Stimulated activated CD8-positive, alpha-beta memory T cell treated with anti-CD3 and anti-CD28 coated beads, Interleukin-7, amount 100 ng/mL, for 1 hour (primary cell): ENCODE measurements at places on chromosomes 4 and X.

DNA sequence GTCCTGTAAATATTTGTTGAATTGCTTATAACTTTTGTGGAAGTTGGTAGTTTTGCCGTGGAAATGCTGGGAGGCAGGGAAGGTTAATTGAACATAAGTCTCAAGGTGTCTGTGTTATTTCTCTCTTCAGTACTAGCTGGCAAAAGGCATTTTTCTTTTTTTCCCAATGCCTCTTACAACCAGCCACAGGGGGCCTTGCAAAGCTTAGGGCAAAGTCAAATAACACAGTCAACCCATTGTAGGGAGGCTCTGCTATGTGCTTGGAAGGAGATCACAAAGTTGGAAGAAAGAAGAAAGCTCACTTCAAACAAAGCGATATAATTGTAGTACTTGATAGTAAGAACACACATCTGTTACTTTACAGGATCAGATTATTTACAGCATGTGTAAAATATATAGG is 802.6 kb downstream of the PDHA2 start:
- DNase-seq, result no peak

DNA sequence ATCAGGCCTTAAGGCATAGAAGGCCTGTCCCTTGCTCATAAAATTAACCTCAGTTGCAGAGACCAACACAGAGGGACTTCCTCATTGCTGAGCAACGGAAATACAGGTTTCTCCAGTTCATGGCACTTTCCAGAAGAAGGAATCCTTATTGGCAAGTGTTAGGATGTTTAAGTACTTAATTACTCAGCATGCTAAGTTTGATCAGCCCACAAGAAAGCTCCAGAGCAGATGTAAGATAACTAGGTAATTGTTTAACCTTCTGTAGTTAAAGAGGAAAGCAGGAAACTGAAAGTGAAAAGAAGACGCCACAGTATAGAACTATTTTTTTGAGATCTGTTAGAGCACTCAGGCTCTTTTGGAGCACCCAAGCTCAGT is 33.5 kb downstream of the SMS start:
- no peak for DNase-seq

GRCh38 chrX:22122510-22122909 is 90.4 kb downstream of the PHEX start:
- DNase-seq, result no peak

GRCh38 chr4:39913471-39913870 is 64.2 kb downstream of the PDS5A start:
- DNase-seq, result no peak

DNA sequence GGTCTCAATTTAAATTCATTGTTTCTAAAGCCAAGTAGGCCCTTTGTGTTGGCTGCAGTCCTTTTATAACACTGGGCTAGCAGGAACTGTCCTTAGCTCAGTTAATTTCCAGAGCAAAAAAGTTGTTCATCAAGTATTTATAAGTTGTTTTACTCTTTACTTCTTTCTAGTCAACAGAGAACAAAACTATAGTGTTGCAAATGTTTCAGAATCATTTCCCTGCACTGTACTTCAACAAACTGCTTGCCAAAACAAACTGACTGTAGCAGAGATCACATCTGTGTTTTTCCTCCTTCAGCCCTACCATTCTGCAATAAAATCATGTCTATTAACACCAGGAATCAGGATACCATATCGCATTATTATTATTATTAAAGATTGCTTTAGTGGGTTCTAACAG is 168.5 kb upstream of the SH3RF1 start:
- no peak for DNase-seq

DNA sequence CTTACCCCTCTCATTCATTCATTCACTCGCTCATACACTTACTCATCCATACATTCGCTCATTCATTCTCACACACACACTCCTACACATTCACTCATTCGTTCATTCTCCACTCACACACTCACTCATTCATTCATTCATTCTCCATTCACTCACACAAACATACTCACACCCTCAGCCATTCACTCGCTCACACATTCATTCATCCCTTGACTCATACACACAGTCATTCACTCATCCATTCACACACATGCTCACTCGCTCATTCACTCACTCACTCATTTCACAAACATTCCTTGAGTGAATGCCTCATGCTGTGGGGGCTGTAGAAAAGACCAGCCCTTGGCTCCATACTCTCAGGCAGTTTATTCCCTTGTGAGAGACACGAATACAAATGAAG is 151.1 kb upstream of the MAMLD1 start:
- no peak for DNase-seq

- no peak for DNase-seq
These were observed 89.2 kb downstream of the AREG start for GRCh38 chr4:74534121-74534520.

- DNase-seq, result no peak
These were observed 241.7 kb upstream of the TEX13A start for GRCh38 chrX:105462186-105462585.

GRCh38 chr4:74543983-74544382 is 99.0 kb downstream of the AREG start:
- DNase-seq, result no peak

- DNase-seq, result no peak
These were observed 71.6 kb upstream of the DHX15 start for GRCh38 chr4:24655971-24656370.

- no peak for DNase-seq
These were observed 97.2 kb upstream of the NR3C2 start for GRCh38 chr4:148539387-148539786.

DNA sequence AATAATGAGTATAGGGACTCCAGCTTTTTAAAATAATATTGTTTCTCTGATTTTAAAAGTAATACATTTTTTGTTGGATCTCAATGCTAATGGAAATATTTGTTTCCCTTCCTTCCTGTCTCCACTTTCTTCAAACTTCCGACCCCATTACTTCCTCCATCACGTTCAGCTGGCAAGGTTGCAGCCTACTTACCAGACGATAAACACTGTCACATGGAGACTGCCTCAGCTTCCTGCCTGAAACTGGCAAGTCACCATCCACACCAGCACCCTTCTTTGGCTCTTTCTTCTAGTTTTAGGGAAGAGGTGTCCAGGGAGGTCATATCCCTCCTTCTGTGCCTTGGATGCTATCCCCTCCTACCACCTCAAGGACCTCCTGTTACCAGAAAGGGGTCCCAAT is 3.4 kb upstream of the INTU start:
- DNase-seq, result no peak

- DNase-seq, result no peak
These were observed 1440.9 kb upstream of the ADGRL3 start for GRCh38 chr4:59759082-59759825.

- DNase-seq, result no peak
These were observed 36.5 kb downstream of the ERVMER34-1 start for GRCh38 chr4:52714597-52715254.

- no peak for DNase-seq
These were observed 179.4 kb downstream of the DHRSX start for GRCh38 chrX:2321411-2321810.

DNA sequence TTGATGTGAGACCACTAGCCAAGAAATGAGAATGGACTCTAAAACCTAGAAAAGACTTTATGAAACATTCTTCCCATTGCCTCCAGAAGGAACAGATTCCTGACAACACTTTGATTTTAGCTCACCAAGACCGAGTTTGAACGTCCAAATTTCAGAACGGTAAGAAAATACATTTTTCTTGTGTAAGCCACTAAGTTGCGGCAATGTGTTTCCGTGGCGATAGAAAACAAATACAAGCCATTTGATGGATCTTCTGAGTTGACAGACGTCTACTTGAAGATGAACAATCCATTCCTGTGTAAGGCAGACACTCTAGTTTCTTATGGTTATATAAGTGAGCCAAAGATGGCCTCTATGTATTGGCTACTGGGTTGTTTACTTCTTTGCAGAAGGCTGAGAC is 52.5 kb downstream of the HS3ST1 start:
- DNase-seq, result no peak

- DNase-seq, result no peak
These were observed 161.0 kb downstream of the PPP1R2C start for GRCh38 chrX:42616981-42617380.

- no peak for DNase-seq
These were observed 21.4 kb downstream of the MAGEB17 start for GRCh38 chrX:16188687-16189086.

DNA sequence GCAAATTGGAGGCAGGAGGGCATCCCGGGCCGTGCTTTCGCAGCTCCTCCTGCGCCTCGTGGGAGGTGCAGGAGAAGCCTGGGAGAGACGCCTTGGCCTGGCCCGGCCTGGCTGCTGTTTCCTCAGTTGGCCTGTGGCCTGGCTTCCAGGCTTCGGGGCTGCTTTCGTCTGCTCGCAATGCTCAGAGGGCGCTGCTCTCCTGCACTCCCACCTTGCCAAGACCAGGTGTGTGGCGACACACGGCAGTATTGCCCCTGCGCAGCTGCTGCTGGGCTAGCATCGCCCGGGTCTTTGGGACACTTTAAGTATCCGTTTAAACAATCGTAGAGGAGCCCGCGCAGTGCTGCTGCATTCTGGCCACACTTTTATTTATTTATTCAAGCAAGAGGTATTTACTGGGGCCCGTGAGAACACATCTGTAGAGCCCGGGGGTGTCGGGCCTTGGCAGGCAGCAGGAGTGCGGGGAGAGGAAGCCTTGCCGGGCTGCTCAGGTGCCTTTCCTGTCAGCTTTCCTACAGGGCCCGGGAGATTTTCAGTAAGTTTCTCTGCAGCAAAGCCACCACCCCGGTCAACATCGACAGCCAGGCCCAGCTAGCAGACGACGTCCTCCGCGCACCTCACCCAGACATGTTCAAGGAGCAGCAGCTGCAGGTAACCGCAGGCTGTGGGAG is 26.2 kb upstream of the HGFAC start:
- no peak for DNase-seq

GRCh38 chr4:75654905-75655304 is 18.3 kb downstream of the G3BP2 start:
- no peak for DNase-seq

GRCh38 chrX:139738581-139738980 is 30.6 kb upstream of the MCF2 start:
- DNase-seq, result no peak

DNA sequence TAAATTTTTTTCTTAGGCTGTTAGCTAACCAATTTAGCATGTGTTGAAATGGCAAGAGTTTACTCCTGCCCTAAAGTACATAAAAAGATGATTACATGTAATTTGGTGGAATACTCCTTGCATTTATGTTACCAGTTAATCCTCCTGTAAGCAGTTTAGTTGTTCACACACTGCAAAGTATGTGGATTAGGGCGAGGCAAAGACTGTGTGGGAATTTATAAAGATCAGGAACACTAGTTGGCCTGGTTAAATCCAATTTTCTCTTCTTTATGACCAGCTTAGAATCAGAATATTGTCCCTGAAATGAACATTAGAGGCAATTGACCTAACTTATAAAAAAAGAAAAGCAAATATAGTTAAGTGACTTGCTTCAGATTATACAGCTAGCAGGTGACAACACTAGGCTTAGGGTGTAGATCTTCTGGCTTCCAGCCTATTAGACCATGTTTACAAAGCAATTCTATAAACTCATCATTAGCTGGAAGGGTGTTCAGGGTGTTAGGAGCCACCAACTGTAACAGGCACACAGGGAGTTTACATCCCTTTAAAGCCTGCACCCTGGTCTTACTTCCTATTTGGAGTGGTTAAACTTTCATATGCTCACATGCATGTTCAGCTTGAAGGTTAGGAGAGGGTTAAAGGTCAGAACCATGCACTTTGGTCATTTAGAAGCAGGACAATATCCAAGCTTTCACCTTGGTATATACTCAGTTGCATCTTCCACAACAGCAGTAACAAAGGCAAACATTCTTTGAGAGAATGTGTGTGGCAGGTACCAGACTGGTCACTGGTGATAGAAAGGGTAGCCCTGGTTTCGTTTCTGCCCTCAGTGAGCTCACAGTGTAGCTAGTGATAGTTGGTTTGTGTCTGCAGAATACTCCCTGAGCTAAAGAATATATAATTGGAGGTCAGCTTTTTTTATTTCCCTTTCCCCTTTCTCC is 72.6 kb downstream of the GC start:
- DNase-seq, result no peak

DNA sequence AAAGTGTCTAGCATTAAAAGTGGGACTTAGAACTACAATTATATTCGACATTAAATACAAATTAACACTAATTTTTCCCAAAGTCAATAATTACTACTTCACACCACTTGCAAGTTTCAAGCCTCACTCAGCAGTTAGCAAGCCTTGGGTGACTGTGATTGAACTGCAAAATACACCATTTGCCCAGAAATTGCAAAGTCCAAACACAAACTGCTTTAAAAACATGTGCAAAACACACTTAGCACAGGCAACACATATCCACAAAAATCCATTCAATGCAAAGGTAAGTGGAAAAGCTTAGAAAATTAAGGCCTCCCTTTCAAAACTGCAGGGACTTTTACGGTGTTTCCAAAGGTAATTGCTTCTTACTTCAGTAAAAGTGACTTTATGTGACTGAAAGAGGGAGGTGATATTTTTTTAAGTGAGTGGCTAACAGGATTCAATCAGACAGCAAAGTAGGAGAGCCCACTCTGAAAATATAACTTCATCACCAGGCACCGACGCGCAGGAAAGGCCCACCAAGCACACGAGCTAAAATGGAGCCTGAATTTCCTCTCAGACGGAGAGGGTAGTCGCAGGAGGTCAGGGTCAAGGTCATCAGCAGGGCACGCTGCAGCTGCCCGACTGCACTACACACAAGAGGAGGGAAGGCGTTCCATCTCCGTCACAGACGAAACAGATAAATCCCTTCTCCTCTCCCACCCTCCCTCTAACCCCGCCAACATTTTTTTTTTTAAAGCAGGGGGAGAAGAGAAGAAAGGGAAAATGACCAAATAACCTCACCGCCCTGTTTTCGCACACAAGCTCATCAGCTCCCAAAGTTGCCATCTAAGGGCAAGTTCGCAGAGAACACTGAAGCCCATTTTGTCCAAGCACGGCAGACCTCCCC is 3.1 kb downstream of the ZNF827 start:
- no peak for DNase-seq

DNA sequence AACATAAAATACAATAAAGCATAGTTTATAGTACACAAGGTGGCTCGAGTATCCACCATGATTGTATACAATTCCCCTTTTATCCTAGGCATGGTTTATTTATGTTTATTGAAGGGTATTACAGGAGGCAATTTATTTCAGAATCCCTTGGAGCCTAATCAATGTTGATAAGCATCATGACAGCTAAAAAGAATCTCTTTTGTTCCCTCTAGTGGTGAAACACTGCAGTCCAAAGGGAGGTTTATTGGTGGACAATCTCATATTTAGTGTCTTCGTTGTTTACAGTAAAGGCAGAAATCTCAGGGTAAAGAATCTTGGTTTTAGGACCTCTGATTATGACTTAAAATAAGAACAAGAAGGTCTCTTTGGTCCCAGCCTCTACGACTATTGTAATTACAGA is 1712.5 kb downstream of the C4orf33 start:
- DNase-seq, result no peak

GRCh38 chr4:122329876-122330565 is 48.8 kb upstream of the ADAD1 start:
- no peak for DNase-seq

DNA sequence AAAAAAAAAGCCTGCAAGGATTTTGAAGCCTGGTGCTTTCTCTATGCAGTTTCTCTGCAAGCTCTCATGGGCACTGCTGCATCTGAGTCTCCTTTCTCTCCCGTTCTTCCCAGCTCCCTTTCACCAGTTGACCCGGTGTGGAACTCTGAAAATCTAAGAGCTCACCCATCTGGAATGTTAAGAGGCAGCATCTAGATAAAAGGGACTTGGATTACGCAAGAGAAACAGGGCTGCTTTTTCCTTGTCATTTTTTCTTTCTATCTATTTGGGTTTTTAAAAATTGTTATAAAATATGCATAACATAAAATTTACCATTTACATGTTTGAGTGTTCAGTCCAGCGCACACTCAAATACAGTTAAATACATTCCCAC is 95.2 kb upstream of the RPS6KA3 start:
- DNase-seq, result no peak
